ENCODE measurements at places on chromosomes 16 and 17.

DNA sequence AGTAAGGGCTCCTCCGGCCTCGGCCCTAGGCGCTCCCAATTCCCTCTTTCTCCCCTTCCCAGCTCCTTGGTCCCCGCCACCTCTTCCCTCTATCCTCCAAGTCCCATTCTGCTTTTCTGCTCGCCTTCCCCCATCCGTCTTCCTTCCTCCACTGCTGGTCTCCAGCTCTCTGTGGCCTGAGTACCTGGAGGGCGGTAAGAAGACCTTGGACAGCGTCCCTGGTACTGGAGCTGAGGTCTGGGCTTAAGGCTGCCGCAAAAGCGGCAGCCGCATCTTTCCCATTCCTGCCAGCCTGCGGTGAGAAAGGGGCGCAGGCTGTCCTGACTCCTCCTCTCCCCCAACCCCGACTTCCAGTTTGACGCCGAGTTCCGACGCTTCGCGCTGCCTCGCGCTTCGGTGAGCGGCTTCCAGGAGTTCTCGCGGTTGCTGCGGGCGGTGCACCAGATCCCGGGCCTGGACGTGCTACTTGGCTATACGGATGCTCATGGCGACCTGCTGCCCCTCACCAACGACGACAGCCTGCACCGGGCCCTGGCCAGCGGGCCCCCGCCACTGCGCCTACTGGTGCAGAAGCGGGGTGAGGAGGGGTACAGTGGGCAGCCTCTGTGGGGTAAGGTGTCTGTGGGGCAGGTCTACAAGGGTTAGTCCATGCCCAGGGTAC is 471 bp downstream of the PARD6A start:
- DNase-seq, result no peak

GRCh38 chr17:4522661-4523060 is 24.0 kb downstream of the SPNS2 start:
- no peak for DNase-seq

DNA sequence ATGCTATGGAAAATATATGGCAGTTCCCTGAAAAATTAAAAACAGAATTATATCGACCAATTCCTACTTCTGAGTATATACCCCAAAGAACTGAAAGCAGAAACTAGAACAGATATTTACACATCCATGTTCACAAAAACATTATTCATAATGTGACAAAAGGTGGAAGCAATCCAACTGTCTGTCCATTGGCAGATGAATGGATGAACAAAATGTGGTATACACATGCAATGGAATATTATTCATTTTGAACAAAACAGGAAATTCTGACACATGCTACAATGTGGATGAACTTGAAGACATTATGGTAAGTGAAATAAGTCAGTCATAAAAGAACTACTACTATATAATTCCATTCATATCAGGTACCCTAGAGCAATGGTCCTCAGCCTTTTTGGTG is 263.5 kb upstream of the AXIN2 start:
- no peak for DNase-seq

DNA sequence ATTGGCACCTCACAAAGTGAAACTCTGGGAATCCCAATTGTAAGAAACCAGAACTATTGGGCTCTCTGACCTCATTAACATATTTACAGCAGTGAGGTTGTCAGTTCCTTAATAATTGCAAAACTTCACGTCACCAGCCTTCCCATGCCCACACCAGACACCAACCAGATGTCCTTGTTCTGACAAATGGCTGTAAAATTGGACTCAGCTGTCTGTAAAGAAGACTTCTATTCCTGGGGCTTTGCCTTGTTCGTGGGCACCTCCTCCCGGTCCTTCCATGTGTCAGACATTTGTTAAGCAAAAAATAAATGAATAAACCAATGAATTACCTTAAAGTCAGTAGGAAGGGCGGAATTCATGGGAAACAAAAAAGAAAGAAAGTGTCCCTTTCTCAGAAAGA is 284.3 kb upstream of the CDH11 start:
- DNase-seq, result no peak

- DNase-seq, result no peak
Measured at GRCh38 chr16:55498101-55498500, 10.8 kb upstream of the LPCAT2 start.

- DNase-seq, result no peak
Measured at GRCh38 chr17:2025220-2025621, at the start of gene RTN4RL1. Gene RTN4RL1 (minus strand): TSS chr17:2025334. CDS start chr17:2024865, 469 bp downstream.

DNA sequence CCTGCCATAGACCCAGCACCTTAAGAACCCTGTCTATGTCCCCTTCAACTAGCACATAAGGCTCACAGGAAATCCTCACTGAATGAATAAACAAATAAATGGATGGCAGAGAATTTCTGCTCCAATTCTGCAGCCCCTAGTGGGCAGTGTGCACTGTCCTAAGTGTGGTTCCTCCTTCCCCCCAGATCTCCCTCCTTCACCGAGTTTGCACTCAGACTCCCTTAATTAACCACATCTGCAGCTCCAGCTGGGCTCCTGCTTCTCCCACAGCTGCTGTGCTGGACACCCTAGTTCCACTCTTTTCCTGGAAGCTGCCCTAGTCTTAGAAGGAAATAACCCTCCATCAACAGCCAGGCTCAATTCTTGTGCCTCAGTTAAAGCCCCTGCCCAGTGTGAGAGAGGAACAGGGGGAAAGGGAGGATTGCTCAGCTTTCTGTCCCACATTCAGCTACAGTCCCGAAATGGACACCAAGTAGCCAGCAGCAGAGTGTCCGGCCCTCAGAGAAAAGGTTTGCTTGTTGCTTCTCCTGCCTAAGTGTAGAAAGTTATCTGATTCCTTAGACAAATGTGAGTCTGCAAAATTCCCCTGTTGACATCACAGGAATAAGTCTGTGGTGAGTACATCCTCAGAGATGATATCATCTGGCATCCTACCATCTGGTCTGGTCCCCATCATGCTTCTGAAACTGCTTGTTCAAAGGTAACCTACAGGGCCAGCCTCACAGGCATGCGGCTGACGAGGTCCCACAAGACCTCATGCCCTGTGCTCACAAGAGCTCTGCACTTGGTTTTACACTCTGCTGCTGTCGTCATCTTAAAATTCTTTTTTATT is 12.3 kb downstream of the LRRC3C start:
- DNase-seq, result peak; percentile 6

- no peak for DNase-seq
Measured at GRCh38 chr17:73541111-73541510, 103.1 kb downstream of the SDK2 start.

GRCh38 chr16:23408823-23409298 is 44.1 kb downstream of the COG7 start:
- DNase-seq, result no peak

DNA sequence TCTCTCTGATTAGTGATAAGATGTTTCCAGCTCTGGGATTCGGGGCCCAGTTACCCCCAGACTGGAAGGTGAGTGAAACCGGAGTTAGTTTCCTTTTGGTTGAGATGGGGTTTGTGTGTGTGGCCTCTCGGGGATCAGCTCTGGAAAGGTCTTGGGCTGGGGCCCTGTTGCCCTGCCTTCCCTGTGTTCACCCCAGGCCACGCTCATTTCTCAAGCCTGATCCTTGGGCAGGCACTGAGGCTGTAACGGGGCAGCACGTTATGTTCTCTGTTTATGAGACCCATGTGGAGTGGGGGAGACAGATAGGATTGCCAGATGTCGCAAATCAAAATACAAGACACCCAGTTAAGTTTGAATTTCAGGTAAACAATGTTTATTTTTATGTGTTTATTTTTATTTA is 35.5 kb downstream of the CPNE2 start:
- no peak for DNase-seq

- DNase-seq, result no peak
Measured at GRCh38 chr17:74117999-74118421, 85.5 kb upstream of the RPL38 start.

- no peak for DNase-seq
Measured at GRCh38 chr17:32445497-32445896, 1.2 kb downstream of the PSMD11 start.

GRCh38 chr16:9099131-9099625 is 7.7 kb downstream of the HAPSTR1 start:
- DNase-seq, result peak; percentile 45

- DNase-seq, result no peak
Measured at GRCh38 chr17:50684612-50685333, 22.9 kb downstream of the ANKRD40 start.

DNA sequence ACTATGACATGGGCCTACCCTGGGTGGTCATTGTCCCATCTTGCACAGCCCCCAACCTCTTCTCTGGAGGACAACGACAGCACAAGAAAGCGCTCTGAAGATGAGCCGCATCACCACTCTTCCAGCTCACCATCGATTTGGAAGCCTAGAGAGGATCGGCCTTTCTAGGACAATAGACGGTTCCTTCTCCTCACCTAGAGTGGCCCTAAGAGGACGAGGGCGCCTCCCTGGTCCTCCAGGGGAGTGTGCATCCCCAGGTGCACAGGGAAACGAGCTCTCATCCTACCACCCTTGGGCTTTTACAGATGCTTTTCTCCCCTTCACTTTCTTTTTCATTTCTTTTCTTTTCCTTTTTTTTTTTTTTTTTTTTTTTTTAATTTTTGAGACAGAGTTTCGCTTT is 20.3 kb upstream of the SLC52A1 start:
- DNase-seq, result no peak

DNA sequence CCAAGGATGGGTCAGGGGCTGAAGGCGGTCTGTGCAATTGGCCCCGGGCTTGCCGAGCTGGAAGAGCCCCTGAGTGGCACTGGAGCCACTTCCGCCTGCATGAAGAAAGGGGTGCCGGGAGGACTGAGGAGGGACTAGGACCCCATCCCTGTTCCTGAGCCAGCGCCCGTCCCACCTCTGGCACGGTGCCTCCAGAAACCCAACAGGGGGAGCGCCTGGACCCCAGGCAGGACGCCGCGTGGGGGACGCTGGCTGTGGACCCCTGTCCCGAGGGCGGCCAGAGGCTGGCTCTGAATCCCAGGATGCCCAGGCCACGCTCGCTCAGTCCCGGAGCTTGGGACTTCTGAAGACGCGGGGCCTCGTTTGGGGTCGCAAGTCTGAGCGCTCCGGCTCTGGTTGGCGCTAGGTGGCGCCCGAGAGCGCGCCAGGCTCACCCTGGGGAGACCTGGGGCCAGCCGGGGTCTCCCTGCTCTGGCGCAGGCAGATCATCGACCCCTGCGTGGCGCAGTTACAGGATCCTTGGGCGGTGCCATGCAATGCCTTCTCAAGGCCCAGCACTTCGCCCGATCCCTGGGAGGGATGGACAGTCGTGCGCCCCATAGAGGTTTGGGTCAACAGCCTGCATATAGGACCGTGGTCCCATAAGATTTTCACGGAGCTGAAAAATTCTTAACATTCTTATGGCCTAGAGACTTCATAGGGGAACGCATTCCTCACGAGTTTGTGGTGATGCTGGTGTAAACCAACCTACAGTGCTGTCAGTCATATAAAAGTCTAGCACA is 58.5 kb upstream of the CREBBP start:
- DNase-seq, result no peak

DNA sequence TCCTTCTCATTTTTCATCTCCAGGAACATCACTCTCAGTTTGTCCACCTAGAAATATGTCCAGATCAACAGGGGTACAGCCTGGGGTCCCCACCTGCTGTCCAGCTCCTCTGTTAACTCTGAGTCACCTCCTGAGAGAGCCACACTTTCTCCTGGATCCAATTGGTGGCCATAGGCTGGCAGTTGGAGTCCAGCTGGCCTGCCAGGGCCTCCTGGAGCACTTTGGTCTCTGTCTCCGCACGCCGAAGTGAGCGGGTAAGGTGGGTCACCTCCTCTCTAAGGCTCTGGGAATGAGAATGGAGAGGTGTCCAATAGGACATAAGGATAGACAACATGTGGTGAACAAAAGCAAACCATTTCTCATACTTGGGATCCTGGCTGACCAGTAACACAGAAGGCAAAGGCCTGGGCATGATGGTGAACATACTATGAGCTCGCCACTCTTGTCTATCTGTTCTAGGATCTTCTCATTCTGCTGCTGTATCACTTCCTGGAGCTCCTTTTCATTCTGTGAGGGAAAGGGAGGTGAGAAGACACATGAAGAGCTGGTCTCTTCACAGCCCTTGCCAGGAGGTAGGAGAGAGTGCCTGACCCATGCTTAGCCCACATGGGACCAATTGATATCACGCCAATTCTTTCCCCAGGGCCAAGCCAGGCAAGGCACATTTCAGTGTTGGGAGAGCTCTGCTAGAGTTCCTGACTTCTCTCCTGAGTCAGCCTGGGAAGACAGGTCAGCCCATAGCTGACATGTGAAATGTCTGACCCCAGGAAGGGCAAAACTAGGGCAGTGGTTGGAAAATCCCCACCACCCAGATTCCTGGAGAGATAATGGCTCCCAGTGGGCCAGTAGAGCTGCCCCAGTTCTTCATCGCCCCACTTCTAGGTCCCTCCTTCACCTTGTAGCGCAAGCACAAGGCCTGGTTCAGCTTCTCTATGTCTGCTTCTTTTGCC is 1.8 kb upstream of the ALDOC start:
- DNase-seq, result no peak

DNA sequence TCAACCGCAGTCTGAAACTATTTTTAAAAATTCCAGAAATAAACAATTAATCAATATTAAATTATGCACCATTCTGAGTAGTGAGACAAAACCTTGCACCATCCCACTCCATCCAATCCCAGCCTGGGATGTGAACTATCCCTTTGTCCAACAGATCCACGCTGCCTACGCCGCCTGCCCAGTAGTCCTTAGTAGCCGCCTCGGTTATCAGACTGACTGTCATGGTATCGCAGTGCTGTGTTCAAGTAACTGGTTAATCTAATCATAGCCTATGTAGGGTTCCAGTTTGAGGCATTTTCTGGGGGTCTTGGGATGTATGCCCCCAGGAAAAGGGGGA is 437.7 kb downstream of the HS3ST3B1 start:
- no peak for DNase-seq

DNA sequence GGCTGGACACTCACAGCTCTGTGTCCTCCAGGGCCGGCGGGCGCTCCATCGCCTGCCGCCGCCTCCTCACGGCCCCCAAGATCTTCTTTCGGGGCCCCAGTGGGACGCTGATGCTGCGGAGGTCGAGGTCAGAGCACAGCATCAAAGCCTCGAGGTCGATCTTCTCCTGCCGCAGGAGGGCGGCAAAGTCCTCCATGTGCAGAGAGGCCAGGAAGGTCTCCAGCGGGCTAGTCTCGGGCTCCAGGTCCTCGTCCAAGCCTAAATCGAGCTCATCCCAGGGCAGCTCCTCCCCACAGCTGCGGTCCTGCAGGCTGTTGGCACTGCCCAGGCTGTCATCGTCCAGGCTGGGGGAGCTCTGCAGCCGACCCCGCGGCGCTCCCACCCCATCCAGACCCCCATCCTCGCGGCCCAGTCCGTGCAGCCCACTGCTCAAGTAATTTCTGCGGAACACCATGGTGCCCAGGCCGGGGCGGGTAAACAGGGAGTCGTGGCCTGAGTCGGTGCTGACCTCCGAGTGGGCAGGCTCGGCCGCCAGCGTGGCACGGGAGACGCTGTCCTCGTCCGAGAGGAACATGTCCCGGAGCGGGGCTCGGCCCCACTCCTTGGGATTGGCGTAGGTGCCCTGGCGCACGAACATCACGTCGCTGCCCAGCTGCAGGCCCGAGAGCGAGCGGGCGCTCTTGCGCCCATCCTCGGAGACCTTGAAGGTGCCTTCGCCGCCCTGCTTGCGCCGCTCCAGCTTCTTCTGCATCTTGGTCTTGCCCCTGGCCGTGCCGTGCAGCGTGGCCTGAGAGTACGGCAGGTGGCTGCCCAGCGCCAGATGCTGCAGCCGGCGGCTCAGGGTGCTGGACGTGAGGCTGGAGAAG is 3.4 kb downstream of the USH1G start:
- DNase-seq, result no peak
